Neuronal stem cell (in vitro differentiated cells): ENCODE measurements at places on chromosomes 6 and 20.

DNA sequence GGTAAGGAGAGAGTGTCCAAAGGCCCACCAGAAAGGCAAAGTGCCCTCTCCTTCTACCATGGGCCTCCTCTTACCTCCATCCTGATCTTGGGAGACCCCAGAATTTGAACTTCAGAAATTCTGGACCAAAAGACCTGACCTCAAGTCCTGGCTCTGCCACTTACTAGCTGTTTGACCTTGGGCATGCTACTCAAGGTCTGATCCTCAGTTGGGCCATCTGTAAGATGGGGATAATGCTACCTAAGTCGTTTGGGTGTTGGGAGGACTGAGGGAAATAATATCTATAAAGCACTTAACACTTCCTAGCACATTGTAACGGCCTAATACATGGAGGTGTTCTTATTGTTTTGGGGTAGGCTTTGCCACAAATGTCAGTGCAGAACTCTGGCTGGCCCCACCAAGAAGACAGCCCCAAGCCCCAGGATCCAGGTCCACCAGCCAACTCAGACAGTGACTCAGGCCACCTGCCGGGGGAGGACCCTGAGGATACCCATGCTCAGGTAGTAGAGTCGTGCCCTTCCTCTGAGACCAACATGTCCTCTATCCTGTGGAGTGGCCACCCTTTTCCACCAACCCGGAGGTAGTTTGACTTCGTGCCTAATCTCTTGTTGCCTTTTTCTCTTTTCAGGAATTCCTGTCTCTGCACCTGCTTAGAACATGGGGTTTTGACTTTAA is 2.7 kb downstream of the PRICKLE4 start:
- no peak for DNase-seq

DNA sequence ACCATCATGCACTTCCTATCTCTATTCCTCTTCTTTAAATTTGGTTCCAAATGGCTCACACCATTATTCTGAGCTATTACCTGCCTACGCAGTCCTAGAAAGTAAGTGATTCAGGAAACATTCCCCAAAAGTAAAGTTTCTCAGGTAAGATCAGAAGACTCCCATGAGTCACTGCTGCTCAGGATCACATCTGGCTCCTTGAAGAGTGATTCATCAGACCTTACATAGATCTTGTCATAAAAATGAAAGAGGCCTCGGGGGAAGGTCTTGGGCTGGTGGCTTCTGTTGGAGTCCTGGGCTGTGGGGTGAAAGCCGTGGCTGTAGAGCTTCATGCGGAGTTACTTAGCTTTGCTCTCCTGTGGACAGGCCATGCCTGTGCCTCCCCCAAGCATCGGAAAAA is 35.9 kb downstream of the PLG start:
- no peak for DNase-seq

DNA sequence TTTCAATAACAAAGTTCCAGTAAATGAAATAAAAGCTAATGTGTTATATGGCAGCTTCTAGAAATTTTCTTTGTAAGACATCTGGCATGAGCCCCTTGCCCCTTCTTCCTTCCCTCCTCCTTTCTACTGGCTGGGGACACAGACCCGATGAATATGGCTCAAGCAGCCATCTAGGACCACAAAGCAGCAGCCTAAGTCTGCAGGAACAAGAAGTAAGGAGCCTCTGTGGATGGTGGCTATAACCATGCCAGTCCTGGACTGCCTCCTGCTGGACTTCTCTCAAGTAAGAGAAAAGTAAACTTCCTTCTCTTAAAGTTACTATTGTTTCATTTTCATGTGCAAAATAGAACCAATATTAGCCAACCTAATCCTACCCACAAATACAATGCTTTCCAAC is 114.9 kb upstream of the DST start:
- no peak for DNase-seq

GRCh38 chr20:51832276-51832675 is 30.0 kb upstream of the SALL4 start:
- no peak for DNase-seq

- no peak for DNase-seq
These were observed 272.0 kb upstream of the SOX4 start for GRCh38 chr6:21321531-21321930.

GRCh38 chr6:139443231-139444112 is 69.0 kb upstream of the CITED2 start:
- no peak for DNase-seq

GRCh38 chr20:20668639-20669038 is 43.8 kb downstream of the RALGAPA2 start:
- no peak for DNase-seq

GRCh38 chr20:64065974-64066343 is 3.0 kb downstream of the TCEA2 start:
- DNase-seq: no peak

- DNase-seq: peak; percentile 44
These were observed 71.4 kb upstream of the NHSL1 start for GRCh38 chr6:138570725-138571029.

- DNase-seq: no peak
These were observed 45.5 kb downstream of the STX11 start for GRCh38 chr6:144195671-144196270.
